T47D (cell line): ENCODE measurements at places on chromosomes 2 and 18.

GRCh38 chr2:59594671-59595222 lies 958.7 kb downstream of the BCL11A start:
- no peak for DNase-seq

DNA sequence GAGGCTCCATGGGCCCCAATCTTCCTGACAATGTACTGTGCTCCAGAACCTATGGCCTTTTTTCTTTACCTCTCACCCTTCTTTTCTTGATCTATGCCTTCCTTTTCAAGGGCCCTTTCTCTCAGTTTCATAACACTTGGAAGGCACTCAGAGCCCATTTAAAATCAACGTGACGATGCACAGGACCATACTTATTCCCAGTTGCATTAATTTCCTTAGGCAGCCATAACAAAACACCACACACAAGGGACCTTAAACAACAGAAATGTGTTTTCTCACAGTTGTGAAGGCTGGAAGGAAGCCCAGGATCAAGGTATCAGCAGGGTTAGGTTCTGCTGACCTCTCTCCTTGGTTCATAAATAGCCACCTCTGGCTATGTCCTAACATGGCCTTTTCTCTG lies 414.0 kb upstream of the TNP1 start:
- no peak for DNase-seq

- no peak for DNase-seq
These were observed 314.7 kb upstream of the LYPD1 start for GRCh38 chr2:132984731-132985130.

GRCh38 chr18:10726198-10727068 lies 200.6 kb downstream of the NAPG start:
- DNase-seq = peak; percentile 64

GRCh38 chr18:4351005-4351404 lies 104.1 kb downstream of the DLGAP1 start:
- DNase-seq = no peak
